ENCODE measurements at places on chromosomes 13 and 19.
A peak's percentile ranks its signal among the peaks of the same experiment; 100 is the strongest.

- DNase-seq: no peak
Measured at GRCh38 chr13:73222627-73223305, 164.0 kb downstream of the KLF5 start.

DNA sequence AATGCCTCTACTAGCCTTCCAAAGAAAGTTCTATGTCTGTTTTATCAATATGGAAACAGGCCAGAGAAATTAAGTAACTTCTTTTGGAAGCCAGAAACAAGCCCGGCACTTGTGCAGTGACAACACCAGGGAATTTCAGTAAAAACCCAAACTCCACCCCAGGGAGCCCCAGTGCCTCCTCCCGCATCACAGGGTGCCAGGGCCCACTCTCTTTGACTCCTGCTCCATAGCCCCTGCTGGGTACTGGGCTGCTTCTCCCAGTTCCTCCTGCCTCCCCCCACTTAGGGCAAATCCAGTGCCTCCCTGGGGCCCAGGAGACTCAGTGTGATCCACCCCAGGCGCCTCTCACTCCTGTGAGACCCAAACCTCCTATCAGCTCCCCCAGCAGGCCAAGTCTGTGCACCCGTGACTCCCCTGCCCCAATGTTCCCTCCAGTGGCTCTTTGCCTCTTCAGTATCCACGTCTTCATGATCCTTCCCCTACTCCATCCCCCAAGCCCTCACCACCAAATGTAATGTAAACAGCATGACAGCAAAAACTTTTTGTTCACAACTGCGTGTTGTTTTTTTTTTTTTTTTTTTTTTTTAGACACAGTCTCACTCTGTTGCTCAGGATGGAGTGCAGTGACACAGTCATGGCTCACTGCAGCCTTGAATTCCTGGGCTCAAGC lies 2.3 kb upstream of the FFAR3 start:
- no peak for DNase-seq

DNA sequence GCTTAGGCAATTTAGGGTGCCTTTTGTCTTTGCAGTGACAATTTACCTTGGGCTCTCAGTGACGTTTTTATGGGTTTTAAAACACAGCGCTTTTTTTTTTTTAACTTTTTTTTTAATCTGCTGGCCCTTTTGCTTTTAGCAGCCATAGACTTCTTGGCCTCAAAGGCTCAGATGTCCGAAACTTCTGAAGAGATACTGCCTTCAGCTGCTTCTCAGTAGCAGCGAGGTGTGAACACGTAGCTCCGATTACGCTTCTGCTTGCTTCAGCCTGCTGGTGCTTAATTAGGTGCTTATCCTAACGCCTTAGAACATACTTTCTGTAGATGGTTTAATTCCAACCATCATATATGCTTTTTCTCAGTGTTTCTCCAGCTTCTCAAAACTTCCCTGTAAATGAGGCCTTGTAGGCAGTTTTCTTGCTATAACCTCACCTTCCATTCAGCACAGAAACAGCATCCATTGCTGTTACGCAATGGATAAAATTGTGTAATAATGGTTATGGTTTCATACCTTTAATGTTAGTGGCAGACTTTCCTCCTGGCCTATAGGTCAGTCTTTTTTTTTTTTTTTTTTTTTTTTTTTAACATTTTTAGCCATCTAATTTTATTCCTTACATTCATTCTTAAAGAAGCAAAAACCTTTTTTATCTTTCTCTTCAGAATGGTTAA lies 723.9 kb downstream of the GPC5 start:
- no peak for DNase-seq

DNA sequence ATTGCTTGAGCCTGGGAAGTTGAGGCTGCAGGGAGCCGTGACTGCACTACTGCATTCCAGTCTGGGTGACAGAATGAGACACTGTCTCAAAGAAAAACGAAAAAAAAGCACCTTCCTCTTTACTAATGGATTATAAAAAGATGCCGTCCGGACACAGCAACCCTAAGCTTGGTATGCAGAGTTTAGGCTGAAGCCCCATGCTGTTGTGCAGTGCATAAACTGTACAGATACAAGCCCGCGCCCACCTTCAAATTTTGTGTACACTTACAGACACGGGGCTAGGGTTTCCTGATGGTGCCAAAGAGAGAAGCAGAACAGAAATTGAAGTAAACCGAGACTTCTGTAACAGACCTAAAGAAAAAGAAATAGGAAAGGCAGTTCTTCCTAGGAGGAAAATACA lies 9.0 kb downstream of the LPAR6 start:
- no peak for DNase-seq

- DNase-seq: no peak
Measured at GRCh38 chr13:31515427-31515826, 223.9 kb upstream of the RXFP2 start.

DNA sequence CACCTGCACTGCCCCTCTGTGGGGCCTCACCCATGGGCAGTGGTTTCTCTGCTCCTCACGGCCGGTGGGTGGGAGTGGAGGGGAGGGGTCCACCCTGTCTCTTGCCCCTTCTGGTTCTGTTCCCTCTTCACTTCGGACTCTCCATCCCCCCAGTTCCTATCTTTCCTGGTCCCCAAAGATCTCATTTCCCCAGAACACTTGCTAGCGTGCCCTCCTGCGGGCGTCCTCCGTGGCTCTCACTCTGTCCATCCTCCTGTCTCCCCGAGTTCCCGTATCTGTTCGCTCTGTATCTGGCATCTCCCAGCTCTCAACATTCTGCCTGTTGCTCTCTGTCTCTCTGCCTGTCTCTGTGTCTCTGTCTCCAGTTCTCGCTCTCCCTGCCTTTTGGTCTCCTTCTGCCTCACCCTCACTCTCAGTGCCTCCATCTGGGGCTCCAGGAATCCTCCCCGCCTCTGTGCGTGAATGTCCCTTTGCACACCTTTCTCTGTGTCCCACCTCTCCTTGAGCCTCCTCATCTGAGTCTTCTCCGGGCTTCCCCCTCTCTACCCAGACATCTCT lies 363 bp downstream of the SPIB start:
- DNase-seq: no peak

GRCh38 chr13:75660694-75661093 lies 24.6 kb downstream of the LMO7 start:
- no peak for DNase-seq

DNA sequence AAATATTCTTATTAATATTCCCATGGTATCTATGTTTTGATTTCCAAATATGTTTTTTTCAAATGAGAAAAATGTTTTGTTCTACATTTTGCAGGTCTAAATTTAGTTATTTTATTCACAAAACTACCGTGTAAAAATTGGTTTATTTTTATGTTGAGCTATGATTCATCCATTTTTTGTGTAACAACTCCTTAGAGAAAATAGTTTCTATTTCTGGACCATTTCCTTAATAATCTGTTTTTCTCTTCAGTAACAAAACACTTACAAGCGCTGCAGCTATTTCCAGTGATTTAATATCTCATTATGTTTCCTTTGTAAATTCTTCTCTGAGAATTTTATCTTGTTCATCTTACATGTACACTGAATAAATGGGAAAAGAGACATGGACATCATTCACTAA lies 550.7 kb upstream of the SLITRK5 start:
- no peak for DNase-seq

DNA sequence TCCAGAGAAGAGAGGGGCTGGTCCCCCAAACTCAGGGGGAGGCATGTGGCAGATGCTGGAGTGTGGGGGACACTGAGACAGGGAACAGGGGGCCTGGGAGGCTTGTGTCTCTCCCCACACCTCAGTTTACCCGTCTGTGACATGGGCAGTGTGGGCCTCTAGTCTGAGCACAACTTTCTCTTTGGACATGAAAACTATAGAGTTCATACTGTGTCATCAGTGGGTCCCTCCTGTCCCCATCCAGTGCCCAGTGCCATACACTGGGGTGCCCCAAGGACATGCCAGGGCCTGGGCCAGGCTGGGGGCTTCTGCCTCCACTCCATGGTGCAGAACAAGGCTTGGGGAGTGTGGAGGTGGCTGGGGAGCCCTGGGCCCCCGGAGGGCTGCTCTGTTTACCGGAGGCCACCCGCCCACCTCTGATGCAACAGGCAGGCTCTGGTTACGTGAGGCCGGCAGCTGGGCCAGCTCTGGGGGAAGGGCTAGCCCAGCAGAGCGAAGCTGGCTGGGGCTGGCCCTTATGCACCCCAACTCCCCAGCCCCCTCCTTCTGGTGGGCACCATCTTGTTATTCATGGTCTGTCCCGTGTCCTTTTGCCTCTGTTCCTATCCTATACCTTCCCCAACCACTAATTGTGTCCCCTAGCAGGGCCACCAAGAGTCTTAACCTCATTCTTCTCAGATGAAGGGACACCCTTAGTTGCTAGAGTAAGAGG lies 1.9 kb upstream of the MEF2B start:
- no peak for DNase-seq

DNA sequence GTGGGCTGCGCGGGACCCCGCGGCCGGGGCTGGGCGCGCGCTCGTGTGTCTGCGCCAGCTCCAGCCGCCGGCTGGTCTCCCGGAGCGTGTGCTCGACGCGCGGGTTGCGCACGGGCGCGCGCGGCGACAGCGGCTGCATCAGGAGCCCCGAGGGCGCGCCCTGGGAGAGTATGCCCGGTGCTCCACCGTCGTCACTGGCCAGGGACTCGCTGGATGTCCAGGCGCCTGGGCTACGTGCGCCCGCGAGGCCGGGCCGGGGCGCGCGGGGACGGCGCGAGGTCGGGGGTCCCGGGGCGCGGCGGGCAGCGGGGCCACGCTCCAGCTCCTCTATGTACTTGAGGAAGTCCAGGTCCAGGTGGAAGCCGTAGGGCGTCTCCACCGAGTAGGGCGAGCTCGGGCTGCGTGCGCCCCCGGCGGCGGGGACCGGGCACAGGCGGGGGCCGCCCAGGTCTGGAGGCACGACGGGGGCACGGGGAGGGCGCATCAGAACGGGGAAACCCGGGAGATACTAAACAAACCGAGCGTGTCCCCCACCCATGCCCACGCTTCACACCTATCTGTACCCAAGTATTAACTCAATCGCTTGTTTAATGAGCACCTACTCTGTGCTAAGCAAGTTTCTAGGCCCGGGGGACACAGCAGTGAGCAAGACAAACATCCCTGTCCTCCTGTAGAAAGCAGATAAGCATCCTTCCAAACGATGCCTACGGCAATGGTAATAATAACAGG lies 7.6 kb downstream of the KANK3 start:
- DNase-seq: no peak

DNA sequence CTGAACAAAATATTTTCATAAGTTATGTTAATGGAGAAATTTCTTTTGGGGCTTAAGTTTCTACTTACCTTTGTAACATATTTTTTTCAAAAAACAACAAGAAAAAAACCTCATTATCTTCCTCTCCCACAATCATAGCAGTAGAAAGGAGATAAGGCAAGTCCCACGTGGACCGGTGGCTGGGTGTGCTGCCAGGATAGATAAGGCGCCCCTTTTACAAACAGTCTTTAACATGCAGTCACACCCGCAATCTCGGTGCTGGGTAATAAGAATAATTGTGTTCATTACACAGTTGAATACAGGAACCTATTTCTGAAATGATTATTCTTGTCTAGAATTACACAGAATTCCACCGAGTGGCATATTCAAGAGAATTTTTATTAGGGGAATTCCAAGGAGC lies 1202.3 kb downstream of the UQCRFS1 start:
- DNase-seq: no peak

DNA sequence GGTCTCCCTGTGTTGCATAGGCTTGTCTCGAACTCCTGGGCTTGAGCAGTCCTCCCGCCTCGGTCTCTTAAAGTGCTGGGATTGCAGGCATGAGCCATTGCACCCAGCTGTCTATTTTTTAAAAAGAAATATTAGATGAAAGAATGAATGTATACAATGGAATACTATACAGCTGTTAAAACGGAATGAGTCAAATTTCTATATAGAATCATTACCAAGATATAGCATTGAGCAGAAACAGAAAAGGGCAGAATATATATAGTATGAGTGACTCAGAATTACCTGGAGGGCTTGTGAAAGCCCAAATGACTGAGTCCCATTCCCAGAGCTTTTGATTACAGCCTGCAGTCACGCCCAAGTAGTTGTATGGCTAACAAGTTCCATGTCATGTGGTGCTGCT lies 4.4 kb downstream of the DACT3 start:
- DNase-seq: no peak

- peak; percentile 11 for DNase-seq
Measured at GRCh38 chr13:104586051-104586746, 1520.0 kb upstream of the SLC10A2 start.

- no peak for DNase-seq
Measured at GRCh38 chr19:18659281-18660050, 22.6 kb downstream of the KLHL26 start.

DNA sequence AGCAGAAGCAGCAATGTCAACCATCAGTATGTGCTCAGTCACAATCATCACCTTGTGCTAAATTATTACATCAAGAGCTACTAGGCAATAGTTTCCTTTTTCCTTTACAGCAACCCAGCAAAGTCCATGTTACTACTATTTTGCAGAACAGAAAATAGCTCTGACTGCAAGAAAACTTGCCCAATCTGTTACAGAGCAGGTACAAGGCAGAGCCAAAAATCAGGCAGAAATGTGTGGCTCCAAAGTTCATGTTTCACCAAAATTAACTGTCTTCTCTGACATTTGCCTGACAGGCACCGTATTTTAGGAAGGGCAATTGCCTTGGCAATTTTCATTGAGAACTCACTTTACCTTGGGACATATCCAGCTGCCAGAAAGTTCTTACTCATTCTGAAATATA lies 177.6 kb upstream of the TMTC4 start:
- no peak for DNase-seq

DNA sequence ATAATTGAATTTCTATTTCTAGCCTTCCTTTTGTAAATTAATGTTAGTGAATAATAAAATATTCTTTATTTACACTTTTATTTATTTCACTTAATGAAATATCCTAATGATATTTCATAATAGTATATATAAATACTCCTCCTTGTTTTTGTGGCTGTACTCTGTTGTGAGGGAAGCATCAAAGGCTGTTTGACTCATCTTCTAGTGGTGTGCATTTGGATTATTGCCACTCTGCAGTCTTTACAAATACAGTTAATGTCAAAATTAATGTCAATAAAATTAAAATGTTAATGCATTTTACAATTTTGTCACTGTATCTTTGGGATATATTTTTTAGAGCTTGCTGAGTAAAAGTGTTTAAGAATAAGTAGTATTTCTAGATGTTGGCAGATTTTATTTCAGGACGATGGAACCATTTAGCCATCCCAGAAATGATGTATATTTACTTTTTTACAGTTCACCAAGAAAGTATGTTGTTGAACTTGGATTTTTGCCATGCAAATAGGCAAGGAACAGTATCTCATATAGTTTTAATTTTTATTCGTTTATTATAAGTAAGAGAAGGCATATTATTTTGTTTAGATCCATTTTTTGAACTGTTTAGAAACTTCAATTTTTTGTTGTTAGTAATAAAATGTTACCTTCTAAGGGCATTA lies 281.2 kb upstream of the SLITRK6 start:
- DNase-seq: no peak

DNA sequence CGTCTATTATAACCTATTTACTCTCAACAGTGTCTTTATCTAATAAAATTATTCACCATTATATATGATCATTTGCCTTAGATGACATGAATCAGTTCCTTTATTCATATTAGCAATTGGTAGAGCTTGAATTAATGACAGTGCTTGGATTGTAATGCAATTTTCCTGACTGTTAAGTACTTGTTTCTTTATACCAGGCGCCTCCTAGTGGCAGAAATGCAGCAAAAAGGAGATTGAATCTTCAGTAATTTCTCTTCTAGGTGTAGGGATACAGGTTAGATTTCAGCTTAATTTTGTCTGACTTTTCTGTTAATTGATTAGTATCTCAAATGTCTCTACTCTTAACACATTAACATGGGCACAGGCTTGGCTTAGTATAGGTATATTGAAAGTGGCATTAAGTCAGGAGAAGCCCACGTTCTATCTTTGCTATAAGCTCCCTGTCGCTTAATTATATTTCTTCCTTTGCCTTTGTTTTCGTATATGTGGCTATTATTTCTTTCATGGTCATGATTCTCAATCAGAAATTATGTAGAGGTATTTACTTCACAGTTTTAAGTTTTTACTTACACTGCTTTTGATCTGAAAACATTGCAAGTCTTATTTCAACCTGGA lies 9.1 kb upstream of the LHFPL6 start:
- DNase-seq: no peak

All from HS-27A (cell line).